ENCODE measurements at places on chromosomes 6 and 20. TPM values are rescaled to one million over a fixed set of nuclear protein-coding genes. Genes with fewer than 3 reads are reported as not detected.

The LAMA2 gene
- total RNA-seq = 0.02 TPM

The WFDC10B gene
- not detected for total RNA-seq

The PCNA gene
- total RNA-seq = 512 TPM

The ZSCAN12 gene
- total RNA-seq = 7.5 TPM

The NFKBIL1 gene
- 15.8 TPM for total RNA-seq

The DUSP15 gene
- not detected for total RNA-seq

The TMEM170B gene
- 0.81 TPM for total RNA-seq

The OR2H2 gene
- not detected for total RNA-seq

The LRRC73 gene
- 0.48 TPM for total RNA-seq

All from activated CD4-positive, alpha-beta T cell treated with anti-CD3 and anti-CD28 coated beads, Interleukin-2, amount 10 ng/mL, durations not matched to agents 7 days and 5 days (primary cell).